ENCODE measurements at places on chromosomes 11 and 22.
A peak's percentile ranks its signal among the peaks of the same experiment; 100 is the strongest.

GRCh38 chr22:24512043-24512442 is 16.9 kb downstream of the UPB1 start:
- no peak for DNase-seq

DNA sequence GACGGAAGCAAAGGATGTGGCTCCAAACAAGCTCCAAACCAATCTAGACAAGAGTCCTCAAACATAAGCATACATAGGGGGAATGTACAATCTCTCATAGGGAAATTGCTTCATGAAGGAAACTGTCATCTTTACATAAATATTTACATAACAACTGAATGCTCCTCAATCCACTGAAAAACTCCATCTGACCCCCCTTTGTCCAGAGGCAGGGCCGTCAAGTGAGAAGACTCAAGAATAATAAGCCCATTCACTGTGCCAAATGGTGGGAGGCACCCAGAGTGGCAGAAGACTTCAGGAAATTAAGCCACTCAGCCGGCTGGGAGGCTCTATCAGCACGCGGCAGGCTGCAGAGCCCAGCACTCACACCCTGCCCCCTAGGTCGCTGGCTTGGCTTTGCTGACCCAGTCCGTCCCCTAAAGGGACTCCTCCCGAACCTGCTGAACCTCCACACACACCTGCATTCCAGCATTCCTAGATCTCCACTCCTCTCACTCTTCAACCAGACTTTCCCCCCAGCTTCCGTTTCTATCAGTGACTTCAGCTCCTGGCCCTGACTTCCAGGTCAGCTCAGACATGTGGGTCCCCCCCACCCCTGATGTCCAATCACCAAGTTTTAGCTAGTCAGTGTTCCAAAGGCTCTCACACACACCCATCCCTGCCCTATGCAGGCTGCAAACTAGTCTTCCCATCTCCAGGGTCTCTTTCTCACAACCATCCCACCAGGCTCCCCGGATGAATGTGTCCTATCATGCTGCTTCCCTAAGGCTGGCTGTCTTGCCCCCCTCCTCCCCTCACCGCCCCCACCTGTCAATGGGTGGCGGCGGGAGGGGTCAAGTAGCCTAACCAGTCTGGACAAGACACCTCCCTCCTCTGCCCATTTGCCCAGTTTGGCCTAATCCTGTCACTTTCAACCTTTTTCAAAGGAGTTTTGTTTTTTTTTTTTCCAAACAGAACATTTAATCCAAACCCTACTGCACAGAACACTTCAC is 11.3 kb downstream of the VPS37C start:
- DNase-seq: no peak

DNA sequence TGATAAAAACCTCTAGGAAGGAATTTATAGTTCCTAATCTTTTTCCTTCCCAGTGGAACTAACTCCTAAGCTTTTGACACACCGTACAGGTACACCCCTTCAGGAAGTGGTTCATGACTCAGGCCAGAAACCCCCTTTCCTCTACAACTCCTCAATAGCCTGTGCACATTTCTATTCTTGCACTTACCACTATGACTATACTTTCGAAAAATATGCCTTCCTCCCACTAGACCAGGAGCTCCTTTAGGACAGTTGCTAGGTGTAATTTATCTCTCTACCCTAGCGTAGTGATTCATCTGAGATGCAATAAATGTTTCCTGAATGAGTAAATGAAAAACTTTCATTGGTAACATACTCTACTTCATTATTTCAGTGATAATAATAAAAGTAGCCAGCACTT is 14.5 kb downstream of the MAP6 start:
- DNase-seq: no peak

DNA sequence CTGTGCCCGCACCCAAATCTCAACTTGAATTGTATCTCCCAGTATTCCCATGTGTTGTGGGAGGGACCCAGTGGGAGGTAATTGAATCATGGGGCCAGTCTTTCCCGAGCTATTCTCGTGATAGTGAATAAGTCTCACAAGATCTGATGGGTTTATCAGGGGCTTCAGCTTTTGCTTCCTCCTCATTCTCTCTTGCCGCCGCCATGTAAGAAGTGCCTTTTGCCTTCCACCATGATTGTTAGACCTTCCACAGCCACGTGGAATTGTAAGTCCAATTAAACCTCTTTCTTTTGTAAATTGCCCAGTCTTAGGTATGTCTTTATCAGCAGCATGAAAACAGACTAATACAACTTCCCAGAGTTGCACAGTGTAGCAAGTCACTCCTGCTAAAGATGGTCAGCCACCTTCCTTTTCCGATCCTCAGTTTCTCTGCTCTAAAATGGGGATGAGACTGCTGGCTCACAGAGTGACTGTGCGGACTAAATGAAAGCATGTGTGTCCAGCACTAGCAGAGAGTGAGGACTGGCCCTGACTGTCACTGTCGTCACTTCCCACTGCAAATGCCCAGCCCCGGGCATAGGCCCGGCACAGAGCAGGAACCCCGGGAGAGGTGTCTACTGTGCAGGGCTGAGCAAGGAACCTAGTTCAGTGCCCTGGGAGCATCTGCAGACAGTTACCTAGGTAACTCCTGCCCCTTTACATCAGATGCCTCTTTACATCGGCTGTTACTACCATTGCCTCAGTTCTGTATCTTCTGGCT is 9.5 kb downstream of the TSKU start:
- no peak for DNase-seq

DNA sequence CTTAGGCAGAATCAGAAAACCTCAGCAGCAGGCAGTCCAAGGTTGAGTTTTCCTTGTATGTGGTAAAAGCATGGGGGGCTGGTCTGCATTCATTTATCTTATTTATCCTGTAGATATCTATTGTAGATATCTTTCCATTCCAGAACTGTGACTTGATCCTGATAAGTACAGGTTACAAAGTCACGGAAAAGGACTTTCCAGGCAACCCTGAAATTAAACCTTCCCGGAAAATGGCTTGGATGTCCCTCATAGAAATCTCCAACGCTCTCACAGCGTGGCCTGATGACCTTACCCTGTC is 48.8 kb upstream of the MYO18B start:
- no peak for DNase-seq

GRCh38 chr11:109073032-109073822 is 348.8 kb upstream of the C11orf87 start:
- no peak for DNase-seq

GRCh38 chr11:64334764-64335735 is 5.0 kb upstream of the CCDC88B start:
- DNase-seq: peak; percentile 77

GRCh38 chr11:102921587-102922220 is 33.8 kb downstream of the MMP13 start:
- DNase-seq: no peak

GRCh38 chr22:43088984-43089717 is at the start of gene TTLL1:
TTLL1 (minus strand) TSS chr22:43089391; CDS start chr22:43075586, 13,805 bp downstream.
- peak; percentile 76 for DNase-seq

GRCh38 chr11:2661173-2662023 is 38.4 kb downstream of the KCNQ1OT1 start:
- DNase-seq: no peak

GRCh38 chr22:41833369-41834004 is 582 bp downstream of the SREBF2 start:
- DNase-seq: no peak

GRCh38 chr11:128188346-128189004 is 398.9 kb downstream of the ETS1 start:
- no peak for DNase-seq

- DNase-seq: no peak
These were observed 1889.7 kb downstream of the LRRC4C start for GRCh38 chr11:39569789-39570188.

Data from NT2/D1 (cell line).